RWPE2 (cell line): ENCODE measurements at places on chromosomes 12 and 14.

- DNase-seq: no peak
Measured at GRCh38 chr12:31687101-31687527, 27.6 kb downstream of the ETFBKMT start.

DNA sequence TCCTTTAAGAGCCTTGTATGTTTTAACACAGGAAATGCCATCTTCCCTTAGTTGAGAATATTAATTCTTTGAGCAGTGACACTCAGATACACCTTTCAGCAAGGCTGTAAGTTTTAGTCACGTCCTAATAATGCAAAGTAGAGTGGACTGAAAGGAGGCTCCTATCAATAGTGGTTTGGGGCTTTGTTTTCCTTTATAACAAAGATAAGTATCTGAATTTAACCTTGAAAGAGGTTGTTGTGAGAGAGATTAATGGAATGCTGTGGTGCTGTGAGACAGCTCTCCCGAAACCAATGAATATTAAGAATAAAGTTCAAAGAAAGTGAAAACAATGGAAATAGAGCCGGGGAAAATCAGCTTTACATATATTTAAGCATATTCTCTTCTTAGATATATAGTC, 259.6 kb downstream of the ERC1 start:
- DNase-seq: no peak

GRCh38 chr14:93579178-93579577, 148.4 kb downstream of the UNC79 start:
- DNase-seq: no peak

- peak; percentile 16 for DNase-seq
Measured at GRCh38 chr12:1525858-1526257, 68.5 kb downstream of the FBXL14 start.

- no peak for DNase-seq
Measured at GRCh38 chr14:45426685-45427282, 173.8 kb upstream of the MIS18BP1 start.

- DNase-seq: no peak
Measured at GRCh38 chr12:41917938-41918341, 226.7 kb downstream of the GXYLT1 start.

DNA sequence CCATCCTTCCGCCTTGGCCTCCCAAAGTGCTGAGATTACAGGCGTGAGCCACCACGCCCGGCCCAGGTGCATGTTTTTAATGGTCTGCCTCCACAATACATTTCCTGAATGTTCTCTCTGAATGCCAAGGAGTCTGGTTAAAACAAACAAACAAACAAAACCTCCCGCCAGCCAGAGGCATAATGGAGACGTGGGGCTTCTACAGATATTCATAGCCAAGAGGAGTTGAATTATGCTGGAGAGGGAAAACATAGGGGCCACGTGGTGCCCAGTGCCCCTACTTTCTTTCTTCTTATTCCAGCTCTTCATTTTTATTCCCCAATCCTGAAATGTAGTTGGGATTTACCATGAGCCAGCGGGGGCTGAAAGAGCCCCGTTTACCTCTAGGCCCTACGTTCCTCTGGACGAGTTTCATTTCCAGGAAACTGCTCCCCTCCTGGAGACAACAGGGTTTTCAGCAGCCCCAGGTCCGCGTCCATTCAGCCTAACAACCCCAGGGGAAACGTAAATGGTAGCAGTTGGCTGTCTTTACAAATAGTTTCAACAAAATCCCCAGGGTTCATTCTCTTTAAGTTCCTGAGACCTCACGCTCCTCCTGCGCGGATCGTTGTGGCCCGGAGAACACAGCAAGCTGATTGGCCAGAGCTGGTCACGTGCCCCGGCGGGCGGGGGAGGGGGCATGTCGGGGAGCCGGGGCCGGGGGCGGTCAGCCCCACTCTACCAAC, 108.5 kb upstream of the ESRRB start:
- no peak for DNase-seq

GRCh38 chr12:39503439-39503838, 60.5 kb upstream of the KIF21A start:
- DNase-seq: no peak

- no peak for DNase-seq
Measured at GRCh38 chr12:123097561-123098084, 53.3 kb downstream of the PITPNM2 start.

DNA sequence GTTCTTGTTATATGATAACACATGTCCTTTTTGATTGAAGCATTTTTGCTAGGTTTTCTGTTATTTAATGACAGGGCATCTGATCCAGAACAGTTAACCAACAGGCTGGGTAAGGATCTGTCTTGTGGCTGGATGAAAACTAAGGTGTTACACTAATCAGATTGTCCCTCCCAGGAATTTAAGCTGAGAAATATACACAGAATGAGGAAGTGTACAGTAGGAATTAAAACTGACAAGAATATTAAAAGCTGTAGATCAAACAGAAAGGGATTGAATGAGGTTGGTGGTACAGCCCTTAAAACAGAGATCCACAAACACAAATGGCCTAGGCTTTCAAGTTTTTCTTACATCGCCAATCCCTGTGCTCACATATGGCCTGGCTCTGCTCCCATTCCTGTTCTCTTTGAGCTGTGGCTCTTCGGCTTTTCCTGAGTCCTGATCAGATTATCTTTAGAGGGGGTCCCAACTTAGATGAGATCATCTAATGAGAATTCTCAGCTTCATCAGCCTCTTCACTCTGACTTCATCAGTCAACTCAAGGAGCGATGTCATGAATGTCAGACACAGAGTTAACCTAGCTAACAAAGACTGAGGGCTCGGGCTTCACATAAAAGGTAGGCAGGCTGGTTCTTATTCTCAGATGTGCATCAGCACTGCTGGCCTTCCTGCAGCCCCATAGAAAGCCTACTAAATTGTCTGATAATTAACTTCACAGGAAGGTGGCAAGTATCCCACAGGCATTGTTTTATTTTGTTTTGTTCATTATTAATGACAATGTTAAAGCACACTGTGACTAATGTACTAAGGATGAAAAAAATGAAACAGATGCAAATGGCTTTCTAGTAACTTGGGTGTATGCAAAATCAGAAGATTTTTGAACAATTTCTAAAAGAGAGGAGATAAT, 11.4 kb downstream of the PYGL start:
- DNase-seq: no peak

DNA sequence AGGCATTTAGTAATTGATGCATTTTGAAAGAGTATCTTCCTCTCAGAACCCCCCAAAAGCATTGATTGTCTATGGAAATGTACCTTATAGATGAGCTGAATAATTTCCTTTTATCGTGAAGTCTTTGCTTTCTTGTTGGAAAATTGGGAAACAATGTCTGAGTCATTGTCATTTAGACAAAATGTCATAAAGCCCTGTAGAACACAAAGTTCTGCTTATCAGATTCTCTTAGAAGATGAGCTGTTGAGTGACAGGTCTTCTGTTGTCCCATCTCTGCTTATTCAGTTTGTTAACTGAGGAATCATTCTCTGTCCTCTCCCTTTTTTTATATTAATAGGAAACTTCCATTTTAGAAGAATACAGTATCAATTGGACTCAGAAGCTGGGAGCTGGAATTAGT, 22.9 kb downstream of the MAPKAPK5 start:
- DNase-seq: no peak

DNA sequence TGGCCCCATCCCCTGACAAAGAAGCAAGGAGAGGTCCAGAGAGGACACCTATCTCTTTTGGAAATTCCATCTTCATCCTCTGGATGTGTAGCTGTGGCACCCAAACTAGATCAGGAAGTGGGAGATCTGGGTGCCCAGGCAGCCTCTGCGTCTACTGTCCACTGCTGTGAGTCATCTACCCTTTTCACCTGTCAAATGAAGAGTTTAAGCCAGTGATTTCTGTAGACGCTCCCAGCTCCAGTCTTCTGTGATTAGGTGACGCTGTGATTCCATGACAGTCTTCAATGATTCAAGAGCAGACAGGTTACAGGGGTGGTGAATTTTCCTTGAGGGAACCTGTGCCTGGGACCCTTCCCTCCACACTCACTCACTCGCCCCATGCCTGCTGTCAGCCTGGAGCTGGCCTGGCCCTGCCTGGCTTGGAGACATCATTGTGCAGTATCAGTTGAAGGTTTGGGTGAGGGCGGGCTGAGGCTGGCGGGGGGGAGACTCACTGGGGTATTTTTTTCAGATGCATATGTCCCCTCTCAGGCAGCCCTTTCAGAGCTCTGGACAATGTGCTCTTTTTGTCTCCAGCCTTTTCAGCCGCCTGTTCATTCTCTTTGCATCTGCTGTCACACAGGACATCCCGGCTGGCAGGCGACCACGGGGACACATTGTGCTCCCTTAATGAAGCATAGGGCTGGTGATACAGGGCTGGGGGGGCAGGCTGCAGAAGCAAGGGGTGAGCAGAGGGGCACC, 56.8 kb upstream of the PARP11 start:
- DNase-seq: no peak

DNA sequence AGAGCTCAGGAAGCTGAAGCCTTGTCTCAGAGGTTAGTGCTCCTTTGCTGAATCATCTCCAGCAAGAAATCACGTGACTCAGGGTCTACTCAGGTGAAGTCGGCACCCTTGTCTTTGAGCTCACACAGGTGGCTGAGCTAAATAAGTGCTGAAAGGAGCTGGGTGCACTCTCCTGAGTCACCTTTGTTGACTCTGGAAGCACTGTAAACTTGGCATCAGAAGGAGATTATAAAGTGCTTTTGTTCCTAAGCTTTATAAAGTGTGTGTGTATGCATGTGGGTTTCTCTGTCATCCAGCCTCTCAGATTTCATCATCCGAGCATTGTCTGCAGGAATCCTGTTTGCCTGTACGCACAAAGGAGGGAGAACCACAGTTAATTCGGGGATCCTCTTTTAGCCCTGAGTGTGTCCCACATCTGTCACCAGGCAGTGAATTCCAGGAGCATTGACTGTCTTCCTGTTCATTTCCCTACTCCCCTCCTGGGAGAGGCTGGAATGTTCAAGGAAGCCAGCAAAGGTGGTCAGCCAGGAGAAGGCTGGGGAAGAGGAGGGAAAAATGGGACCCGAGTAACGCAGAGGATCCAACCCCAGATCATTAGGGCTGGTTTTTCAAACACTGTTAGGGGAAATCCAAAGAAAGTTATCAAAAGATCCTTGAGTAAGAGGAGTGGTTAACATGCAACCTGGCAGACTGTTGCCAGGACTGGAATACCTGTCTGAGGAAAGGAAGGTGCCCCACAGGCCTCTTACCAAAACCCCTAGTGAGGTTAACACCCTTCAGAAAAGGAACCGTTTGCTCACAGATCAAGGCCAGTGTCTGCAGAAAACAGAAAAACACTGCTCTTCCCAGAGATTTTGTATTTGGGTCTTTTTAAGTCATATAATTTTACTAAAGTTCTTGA, 157.5 kb upstream of the HIF1A start:
- DNase-seq: peak; percentile 98

- no peak for DNase-seq
Measured at GRCh38 chr14:54200726-54201125, 196.1 kb upstream of the CDKN3 start.

DNA sequence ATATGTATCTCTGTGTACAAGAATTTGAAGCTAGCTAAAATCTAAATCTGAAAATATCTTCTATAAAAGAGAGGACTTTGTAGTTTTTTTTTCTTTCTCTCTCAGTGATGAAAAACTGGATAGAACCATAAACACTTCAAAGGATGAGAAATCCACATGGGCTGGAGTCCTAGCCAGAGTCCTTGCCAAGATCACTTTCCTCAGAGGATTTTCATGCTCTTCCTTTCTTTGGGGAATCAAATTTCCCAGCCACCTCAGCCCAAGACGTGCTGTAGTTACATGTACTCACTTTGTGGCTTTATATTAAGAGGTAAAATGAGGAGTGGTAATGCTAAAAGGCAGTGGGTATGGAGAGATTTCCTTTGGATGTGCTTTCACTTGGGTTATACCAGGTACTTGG, 110.3 kb downstream of the SLC38A1 start:
- DNase-seq: no peak

- DNase-seq: no peak
Measured at GRCh38 chr14:73591690-73592449, at the start of gene ACOT4. TSS of gene ACOT4 (plus strand) at chr14:73591873. CDS start at chr14:73591960, 87 bp downstream.

DNA sequence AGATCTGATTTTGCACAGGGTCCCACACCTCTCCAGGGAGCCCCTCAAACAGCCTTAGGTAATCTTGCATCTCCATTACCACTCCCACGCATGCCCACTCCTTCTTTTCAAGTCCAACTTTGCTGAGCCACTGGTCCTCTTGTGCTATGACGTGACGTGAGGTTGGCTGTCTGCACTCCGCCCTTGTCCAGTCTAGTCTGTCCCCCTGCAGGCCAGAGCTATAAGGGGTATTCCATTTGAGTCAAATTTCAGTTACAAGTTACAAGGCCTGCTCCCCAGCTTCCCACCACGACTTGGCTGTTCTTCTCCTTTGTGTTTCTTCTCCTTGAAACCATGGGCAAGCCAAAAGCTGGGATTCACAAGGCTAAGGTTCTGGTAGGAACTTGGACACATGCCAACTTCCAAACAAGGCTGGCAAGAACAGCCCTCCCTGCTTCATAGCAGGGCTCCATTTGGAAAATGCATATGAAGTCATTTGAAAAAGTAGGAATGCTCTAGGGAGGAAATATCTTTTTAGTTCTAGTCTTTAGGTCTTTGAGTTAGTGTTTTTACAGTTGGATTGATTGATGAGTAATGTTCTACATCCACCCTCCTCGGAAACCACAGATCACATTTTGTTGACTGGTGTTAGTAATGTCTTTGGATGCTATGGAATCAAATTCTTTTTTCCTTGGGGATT, 49.1 kb downstream of the KCNA1 start:
- no peak for DNase-seq

- no peak for DNase-seq
Measured at GRCh38 chr12:132489078-132489601, 811 bp upstream of the FBRSL1 start.

GRCh38 chr14:89828471-89829165, 125.9 kb downstream of the EFCAB11 start:
- no peak for DNase-seq

DNA sequence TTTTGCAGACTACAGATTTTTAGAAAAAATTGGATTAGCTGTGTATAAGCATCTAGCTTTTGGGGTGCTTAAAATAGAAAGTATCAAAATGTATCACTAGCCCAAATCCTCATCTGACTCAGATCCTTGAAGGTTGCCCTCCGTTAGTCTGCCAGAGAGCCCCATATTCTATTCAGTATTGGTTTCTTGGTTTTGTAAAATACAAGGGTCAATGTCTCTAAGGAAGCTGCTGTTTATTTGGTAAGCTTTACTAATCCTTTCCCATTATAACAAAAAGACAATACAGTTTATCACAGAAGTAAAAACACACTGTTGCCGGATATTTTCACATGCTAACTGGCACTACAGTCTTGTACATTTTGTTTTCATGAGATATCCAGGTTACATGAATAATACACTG, 92.8 kb upstream of the PTHLH start:
- DNase-seq: no peak
